Upper lobe of left lung (tissue), 6 donors: ENCODE measurements at places on chromosomes 1 and 21.

DNA sequence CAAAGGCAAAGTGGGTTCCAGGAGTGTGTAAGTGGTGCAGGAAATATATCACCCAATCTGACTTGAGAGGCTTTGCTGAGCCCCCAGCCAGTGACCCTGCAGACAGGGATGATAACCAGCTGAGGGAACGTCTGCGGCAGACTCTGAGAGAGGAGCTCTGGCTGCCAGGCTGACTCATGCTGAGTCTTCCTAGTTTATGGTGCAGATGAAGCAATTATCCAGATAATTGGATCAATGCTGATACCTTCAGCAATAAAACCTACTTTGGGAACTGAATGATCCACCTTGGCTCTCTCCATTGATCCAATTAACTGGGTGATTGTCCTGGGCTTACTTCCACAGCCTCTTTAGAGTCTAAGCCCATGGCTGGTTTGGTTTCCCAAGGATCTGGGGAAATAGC is 7.3 kb downstream of the C8B start:
- DNase-seq, result no peak

- DNase-seq, result no peak
Measured at GRCh38 chr1:165828103-165828668, 772 bp downstream of the UCK2 start.

DNA sequence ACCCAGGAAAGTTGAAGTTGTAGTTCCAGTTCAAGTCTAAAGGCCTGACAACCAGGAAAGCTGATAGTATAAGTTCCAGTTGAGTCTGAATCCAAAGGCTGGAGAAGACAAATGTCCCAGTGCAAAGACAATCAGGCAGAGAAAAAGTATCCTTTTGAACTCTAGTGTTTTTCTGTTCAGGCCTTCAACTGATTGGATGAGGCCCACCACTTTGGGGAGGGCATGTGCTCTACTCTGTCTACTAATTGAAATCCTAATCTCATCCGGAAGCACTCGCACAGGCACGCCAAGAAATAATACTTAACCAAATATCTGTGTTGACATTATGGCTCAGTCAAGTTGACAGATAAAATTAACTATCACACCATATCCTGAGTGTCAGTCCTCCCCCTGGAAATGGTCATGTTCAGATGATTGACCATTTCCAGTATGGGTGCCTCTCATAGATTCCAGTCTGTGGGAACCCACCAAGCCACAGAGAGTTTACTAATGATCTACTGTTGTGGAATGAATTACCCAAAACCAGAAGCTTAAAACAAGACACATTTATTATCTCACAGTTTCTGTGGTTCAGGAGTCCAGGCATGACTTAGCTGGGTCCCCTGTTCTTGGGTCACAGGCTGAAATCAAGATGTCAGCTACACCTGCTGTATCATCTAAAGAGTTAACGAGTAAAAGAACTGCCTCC is 296.3 kb upstream of the ZP4 start:
- no peak for DNase-seq

DNA sequence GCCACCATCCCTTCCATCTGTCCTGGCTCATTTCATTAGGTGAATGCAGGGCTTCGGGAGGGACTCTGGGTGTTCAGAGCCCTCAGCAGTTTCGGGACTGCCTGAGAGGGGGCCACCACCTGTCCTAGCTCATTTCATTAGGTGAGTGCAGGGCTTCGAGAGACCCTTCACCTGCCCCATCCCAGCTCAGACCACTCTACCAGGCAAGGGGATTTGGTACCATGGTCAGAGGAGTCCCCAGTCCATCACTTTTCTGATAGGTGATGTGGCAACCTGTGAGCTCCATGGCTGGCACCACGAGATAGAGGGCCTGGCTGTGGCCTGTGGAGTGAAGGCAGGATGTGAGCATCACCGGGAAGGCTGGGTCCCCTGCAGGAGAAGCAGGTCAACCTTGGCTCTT is 32.9 kb upstream of the KDM4A start:
- no peak for DNase-seq

- DNase-seq, result peak; percentile 31
Measured at GRCh38 chr1:181113059-181113641, 24.6 kb downstream of the IER5 start.

GRCh38 chr1:238346340-238346739 is 455.6 kb upstream of the ZP4 start:
- no peak for DNase-seq

- no peak for DNase-seq
Measured at GRCh38 chr1:67227196-67227595, 60.9 kb downstream of the IL23R start.

GRCh38 chr21:21137986-21138385 is 139.8 kb downstream of the NCAM2 start:
- no peak for DNase-seq

- no peak for DNase-seq
Measured at GRCh38 chr1:53385276-53386225, 57.7 kb upstream of the LRP8 start.

- no peak for DNase-seq
Measured at GRCh38 chr1:12170263-12170671, 3.5 kb downstream of the TNFRSF1B start.

DNA sequence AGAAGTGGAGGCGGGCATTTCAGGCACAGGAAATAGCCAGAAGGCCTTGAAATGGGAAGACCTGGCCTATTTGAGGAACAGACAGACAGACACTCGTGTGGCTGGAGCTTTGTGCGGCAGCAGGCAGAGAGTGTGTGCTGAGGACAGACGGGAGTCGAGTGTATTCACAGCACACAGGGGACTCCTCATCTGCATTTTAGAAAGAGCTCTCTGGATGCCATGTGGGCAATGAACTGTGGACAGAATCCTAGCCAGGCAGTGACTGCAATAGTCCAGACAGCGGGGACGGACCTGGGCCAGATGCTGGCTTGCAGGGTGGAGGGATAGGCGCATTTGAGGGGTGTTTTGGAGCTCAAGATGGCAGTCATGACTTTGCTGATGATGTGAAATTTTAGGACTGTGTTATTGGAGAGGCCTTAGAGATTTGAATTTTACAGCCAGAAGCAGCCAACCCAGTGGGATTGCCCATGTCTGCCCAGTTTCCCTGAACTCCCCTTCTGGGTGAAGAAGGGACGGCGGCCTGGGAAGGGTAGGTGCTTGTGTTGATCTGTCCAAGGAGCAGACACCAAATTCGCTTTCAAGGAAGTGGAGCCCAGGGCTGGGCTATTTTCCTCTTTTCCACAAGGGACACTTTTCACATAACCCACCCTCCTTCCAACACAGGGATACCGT is 43.7 kb downstream of the CHAF1B start:
- DNase-seq, result no peak

DNA sequence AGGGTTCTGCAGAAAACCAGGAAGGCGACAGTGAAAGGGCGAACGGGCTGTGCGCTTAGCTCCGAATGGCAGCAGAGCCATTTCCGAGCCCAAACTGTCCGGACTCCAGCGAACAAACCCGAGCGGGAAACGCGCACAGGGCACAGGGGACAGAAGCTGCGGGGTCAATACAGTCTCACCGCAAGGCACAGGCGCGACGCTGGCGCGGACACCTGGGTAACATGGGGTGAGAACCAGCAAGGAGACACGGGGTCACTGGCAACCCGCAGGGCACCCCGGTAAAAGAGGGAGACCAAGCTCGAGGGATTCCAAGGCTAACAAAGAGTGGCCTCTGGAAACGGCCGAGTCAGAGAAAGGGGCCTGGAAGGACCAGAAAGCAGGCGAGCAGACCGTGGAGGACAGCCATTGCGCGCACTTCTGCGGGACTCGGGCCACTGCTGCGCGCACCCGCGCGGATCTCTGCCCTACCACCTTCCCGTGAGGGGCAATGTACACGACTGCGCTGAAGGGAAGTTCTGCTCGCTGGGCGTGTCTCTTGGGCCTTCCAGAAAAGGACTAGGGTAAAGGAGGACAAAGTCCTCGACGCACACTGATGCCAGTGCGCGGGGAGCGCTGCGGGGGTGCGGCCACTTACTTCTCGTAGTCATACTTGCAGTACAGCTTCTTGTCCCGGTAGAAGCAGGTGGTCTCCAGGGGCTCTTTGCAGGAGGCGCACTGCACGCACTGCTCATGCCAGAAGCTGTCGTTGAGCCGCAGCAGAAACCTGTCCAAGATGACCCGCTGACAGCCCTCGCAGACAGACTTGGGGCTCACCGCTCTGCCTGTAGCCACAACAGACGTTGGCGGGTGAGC is 3.8 kb downstream of the LMX1A start:
- DNase-seq, result no peak

- no peak for DNase-seq
Measured at GRCh38 chr1:203351037-203351625, at the start of gene FMOD. Gene FMOD (minus strand): TSS chr1:203351122. CDS start chr1:203348270, 2,852 bp downstream.

DNA sequence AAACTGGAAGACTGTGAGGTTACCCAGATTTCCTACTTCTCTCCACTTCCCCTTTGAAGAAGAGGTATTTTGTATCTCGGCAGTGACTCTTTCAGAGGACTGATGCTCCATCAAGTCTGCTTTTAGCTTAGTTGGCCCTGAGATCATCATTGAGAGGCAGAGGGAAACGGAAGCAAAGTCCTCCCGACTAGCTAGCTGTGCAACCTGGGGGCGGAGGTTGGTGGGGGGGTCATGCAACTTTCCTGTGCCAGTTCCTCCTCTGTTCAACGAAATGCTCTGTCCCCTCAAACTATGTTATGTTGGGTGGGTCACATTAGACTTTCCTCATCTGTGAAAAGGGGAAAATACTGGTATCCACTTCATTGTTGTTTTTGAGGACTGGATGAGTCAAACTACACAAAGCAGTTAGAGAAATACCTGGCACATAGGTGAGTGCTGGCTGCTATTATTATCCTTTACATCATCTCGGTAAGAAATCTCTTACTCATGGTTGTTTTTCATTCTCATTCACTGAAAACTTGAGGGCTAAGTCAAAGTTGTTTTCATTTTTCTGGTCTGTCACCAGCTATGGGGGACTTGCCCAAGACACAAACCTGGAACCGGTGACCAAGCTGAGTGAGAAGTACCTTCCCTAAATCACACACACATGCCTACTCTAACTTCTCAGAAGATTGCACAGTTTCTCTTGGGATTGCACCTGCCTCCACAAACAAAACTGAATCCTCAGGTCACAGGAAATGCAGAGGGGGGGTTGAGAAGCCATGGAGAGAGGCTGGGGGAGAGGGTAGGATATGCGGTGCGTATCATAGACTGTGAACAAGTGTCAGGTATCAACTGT is 83.3 kb downstream of the ABCA4 start:
- DNase-seq, result no peak

DNA sequence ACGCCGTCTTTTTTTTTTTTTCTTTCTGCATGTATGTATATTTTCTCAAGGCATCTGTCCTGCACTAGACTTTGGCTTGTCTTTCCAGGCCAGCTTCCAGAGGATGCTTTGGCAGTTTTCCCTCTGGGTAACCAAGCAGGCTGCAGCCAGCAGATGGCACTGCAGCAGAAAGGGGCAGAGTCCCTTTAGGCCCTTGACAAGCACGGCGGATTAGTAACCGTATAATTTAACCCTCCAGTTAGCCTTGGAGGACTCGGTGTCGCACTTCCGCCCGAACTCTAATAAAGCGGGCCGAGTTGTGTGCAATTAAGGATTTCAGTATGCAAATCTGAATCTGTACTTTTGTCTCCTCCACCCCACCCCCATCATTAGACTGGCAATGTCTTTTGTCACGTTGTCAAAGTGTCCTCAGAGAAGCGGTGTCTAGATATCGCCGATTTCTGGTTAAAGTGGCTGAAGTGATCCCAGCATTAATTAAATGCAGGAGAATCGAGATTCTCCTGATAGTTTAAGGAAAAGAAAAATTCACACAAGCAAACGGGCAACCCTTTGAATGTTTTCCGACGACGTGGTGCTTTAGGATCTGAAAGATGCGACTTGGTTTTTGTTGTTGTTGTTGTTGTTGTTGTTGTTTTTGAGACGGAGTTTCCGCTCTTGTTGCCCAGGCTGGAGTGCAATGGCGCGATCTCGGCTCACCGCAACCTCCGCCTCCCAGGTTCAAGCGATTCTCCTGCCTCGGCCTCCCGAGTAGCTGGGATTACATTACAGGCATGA is 1.1 kb upstream of the TMEM167B start:
- no peak for DNase-seq

- peak; percentile 79 for DNase-seq
Measured at GRCh38 chr1:225940385-225941151, 452 bp downstream of the LEFTY2 start.

DNA sequence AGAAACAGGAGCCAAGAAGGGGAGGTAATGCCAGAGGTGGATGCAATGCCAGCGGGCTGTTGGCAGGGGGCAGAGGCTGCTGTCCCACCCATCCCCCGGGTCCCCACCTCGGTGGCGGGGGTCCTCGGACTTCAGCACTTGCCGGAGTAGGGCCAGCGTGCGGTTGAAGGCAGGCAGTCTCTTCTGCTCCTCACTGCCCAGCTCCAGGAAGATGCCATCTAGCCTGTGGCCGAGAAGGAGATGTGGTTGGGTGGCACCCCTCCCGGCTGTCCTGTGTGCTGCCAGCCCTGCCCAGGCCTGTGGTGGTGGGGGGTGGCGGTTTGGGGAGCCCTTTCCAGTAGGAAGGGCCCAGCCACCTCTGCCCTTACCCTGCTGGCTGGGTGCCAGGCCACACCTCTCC is 13.5 kb downstream of the TTC22 start:
- no peak for DNase-seq

DNA sequence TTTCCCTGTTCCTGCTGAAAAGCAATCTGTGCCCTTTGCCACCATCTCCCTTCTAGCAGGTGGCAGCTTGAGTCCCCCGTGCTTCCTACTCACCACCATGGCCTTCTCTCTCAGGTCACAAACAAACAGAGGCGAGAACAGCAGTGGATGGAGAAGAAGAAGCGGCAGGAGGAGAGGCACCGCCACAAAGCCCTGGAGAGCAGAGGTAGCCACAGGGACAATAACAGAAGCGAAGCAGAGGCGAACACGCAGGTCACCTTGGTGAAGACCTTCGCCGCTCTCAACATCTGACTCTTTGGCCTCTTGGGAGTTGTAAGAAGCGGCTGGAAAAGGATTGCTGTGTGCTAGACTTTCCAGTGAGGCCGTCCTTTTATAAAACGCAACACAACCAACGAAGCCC is 16.0 kb downstream of the PLA2G2E start:
- DNase-seq, result no peak

- no peak for DNase-seq
Measured at GRCh38 chr1:75787524-75787923, 1.5 kb downstream of the RABGGTB start.

DNA sequence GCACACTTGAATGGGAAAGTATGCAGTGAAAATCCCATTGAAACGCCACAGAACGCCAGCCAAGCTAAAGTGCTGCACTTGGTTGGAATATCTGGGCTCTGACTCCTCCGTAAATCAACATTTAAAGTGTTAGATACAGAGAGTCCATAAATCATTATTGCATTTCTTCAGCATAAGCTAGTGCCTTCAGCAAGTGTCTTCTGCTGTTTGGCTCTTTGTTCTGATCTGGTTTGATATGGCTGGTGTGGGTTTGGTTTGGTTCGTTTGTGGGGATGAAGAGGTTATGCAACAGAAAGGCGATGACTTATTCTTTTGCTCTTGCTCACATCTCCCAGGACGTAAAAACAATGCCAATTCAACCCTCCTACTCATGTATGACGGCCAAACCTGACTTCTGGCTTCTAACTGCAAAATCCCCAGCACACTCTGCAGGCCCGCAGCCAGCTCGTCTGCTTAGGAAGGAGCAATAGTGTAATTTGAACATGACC is 121.8 kb upstream of the ERG start:
- DNase-seq, result no peak

GRCh38 chr1:94993931-94994645 is 67.2 kb upstream of the CNN3 start:
- DNase-seq, result no peak

GRCh38 chr1:110307239-110307974 is 31.8 kb upstream of the RBM15 start:
- no peak for DNase-seq

GRCh38 chr1:191582169-191582568 is 576.1 kb upstream of the RGS18 start:
- DNase-seq, result no peak

- DNase-seq, result no peak
Measured at GRCh38 chr1:28917757-28918118, 3.4 kb downstream of the EPB41 start.

GRCh38 chr1:61191433-61191720 is 109.0 kb downstream of the NFIA start:
- no peak for DNase-seq
